HT-29 (cell line): ENCODE measurements at places on chromosomes 16 and 17.
A peak's percentile ranks its signal among the peaks of the same experiment; 100 is the strongest.

DNA sequence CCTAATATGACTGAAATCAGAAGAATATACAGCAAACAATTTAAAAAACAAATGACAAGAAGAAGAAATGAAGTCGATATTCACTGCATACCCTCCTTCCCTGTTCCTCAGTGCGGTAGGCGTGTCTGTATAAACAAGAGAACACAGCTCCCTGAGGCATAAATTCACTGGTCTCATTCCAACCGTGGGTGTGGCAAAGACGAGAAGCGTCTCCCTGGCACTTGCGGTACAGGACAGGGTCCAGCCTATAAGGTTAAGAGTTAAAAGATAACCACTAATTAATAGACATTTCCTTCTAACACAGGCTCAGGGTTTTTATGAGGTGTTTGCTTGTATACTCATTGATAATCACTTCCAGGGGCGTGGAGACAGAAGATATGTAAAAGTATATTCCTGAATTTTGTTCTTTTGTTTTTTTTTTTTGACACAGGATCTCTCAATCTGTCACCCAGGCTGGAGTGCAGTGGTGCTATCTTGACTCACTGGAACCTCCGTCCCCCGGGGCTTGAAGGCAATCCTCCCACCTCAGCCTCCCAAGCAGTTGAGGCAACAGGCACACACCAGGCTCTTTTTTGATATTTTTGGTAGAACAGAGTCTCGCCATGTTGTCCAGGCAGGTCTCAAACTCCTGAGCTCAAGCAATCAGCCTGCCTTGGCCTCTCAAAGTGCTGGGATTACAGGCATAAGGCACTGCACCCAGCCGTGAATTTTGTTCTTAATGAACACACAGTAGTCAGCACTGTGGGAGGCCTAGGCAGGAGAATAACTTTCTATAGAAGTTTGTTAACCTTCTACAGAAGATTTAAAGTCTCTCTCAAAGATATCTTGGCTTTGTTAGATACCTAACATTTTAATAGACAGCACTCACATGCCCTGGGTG is 59.1 kb upstream of the CLEC18B start:
- DNase-seq: peak; percentile 83

DNA sequence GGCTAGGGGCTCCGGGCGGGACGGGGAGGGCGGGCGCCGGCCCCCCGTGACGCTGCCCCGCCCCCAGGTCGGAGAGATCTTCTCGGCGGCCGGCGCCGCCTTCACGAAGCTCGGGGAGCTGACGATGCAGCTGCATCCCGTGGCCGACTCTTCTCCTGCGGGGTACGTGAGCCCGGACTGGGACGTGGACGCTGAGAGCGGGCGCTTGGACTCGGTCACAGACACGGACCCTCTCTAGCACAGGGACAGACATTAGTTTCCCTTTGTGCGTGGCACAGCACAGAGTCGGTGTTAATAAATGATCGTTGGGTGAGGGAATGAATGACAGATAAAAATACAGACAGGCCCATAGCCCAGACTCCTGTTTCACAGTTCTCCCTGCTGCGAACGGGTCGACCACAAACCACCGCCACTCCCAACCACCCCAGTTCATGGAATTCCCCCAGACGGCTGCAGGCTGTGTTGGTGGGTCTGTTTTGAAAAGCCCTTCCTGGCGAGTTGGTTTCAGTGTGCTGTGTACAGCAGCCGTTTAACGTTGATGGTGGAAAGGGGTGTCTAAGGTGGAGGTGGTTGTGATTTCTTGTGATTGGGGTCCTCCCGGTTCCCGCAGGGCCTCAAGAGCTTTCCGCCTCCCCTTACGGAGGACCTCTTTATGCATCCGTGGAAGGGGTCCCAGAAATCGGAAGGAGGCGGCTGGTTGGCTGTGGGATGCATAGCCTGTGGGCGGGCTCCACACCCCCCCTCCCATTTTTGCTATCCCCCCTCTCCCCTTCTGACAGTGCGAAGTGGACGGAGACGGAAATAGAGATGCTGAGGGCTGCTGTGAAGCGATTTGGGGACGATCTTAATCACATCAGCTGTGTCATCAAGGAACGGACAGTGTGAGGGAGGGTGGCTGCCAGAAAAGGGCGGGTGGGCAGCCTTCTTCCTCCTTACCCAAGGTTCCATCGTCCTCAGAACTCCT is 2.9 kb downstream of the RNASEK start:
- DNase-seq: no peak

GRCh38 chr16:54506741-54507500 is 220.3 kb upstream of the IRX3 start:
- DNase-seq: no peak

DNA sequence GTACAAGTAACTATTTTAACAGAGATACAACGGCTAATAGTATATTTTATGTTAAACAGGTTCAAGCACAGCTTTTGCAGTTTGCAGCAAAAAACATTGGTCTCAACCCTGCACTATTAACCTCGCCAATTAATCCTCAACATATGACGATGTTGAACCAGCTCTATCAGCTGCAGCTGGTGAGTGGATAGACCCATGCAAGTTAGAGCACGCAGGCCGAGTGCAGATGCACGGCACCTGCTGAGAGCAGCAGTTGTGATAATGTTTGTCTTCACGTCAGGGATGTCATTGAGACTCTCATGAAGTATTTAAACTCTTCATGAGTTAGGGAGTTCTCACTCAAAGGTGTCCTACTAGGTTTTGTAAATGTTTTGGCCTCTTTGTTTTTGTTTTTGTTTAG is 45.6 kb downstream of the TMC6 start:
- DNase-seq: no peak

DNA sequence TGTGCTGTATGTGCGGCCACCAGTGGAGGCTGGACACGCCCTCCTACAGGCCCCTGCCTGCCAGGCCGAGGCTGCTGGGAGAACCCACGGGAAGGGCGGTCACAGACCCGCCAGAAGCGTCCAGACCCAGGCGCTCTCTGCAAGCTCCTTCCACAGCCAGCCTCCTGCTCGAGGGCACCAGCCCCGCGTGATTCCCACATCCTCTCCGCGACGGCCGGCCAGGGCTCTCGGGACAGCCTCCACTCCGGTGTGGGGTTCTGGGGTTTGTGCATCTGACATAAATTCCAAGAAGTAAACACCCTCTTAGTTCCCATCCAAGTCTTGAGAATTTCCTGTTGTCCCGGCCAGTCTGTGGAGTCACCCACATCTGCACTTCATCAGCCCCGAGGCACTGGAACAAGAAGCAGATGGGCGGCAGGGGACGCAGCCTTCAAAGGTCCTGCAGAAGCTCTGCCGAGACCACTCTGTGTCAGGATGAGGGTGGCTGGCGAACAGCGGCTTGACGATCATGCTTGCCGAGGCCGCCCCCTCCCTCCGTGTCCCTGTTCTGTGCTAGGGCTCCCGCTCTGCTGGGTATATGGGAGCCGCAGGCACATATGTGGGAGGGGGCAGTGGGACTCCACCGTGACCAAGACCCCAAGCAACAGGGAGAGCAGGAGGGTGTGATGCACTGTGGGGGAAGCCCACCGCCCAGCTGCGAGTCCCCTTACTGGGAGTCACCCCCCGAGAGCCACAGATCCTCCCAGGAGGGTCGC is 2.4 kb upstream of the TMEM204 start:
- no peak for DNase-seq

DNA sequence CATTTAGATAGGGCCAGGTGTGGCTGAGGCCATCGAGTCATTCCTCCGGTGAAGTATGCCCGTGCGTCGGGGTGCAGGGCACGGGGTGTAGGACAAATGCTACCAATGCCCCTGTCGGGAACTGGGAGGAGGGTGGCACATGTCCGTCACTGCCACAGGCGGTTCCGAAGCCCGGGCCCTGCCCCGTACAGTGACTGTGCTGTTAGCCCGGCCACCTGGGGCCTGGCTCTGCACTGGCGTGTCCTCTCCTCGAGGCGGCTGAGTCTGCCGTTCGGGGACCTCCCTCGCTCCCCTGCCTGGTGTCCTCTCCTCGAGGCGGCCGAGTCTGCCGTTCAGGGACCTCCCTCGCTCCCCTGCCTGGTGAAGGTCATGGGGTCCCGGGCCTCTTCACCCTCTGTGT is 7.0 kb upstream of the ZFPM1 start:
- DNase-seq: no peak

GRCh38 chr16:31149894-31150890 is at the start of gene PRSS36:
PRSS36 (minus strand) TSS chr16:31150066; CDS start chr16:31150035, 31 bp downstream.
- no peak for DNase-seq

- no peak for DNase-seq
Measured at GRCh38 chr16:57007530-57007929, 18.2 kb downstream of the NLRC5 start.

DNA sequence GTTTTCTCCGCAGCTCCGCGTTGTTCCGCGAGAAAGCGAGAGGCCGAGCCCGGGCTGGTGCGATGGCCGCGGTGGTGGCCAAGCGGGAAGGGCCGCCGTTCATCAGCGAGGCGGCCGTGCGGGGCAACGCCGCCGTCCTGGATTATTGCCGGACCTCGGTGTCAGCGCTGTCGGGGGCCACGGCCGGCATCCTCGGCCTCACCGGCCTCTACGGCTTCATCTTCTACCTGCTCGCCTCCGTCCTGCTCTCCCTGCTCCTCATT is 404 bp downstream of the EMC6 start:
- no peak for DNase-seq

- no peak for DNase-seq
Measured at GRCh38 chr16:86630471-86630870, 52.1 kb downstream of the FOXL1 start.

DNA sequence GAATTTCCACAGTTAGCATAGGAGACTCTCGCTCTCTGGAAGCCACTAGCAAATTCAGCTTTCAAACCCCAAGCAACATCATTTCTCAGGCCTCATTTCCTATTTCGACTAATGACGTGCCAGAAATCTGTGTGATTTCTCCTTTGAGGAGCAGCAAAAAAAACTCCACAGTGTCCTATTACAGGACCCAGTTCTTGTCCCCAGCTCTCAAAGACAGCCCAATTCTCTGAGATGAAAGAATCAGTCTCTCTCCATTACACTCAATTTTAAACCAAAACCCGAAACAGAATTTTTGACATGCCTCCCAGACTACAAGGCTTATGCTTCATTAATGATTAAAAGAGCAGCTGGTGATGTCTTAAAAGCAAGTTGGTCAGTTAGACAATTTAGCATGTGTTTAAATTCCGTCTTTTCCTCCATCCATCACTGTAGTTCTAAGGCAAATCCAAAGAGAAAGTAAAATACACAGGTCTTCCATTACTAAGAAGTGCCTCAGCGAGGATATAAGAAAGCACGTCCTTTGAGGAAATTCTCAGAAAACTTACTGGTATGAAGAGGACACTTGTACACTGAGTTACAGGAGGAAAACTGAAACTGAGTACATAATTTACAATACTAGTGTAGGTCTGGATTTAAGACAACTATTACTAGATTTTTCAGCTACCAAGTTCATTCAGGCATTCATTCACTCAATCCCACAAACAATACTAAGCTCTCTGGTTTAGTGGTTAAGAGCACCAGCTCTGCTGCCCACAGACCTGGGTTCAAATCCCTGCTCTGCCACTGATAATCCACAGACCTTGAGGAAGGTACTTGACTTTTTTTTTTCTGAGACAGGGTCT is 12.5 kb downstream of the TOM1L2 start:
- no peak for DNase-seq

DNA sequence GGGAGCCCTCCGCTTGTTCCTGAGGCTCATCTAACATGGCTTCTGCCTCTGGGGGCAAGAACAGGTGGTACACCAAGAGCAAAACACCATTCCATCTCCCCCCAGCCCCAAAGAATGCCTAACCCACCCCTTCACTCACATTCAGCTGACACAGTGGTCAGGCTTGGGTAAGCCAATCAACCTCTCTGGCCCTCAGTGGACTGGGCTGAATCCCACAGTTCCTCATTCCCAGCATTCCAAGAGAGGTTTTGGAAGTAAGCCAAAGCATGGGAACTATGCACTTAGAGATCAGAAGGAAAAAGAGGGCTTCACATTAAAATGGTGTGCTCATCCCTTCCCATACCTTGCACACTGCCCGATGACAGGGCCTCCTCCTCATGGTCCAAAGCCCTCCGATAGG is 7.8 kb downstream of the PIGS start:
- DNase-seq: peak; percentile 44

DNA sequence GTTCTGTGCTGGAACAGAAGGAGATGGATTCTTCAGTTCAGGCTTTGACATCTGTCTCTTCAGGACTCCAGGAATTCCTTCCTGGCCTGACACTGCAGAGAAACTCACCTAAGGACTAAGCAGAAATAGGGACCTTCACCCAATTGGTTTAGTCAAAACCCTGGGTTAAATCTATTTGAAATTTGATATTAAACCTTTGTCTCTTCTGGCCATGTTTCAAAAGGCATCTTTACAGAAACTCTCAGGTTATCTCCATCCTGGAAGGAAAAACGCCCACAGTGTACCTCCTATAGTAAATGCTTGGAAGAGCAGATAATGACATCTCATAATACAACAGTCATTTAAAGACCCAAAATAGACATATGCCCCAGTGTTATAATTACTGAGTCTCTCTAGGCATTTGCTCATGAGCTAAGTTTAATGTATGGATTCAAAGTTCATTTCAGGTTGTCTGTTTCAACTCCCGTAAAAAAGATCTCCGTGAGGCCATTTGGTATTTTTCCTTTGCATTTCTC is 5.6 kb upstream of the HOXB4 start:
- peak; percentile 65 for DNase-seq

GRCh38 chr17:42997390-42997983 is 732 bp upstream of the RPL27 start:
- DNase-seq: peak; percentile 30

DNA sequence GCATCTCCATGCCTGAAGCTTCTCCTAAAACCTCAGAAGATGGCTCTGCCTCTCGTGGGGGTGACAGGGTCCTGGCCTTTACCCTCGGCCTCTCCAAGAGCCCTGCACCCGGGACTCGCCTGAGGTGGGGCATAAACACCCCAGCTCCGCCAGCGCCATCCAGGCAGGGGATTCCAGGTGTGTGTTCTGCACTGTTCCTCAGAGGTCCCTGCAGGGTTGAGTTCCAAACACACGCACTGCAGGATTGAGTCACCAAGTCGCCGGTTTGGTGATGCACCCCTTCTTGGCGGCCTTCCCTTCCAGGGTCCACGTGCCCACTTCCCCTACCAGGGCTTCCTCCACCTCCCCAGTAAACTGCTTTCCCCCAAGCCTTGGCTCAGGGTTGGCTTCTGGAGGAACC is 40.0 kb upstream of the RBFOX3 start:
- no peak for DNase-seq

- DNase-seq: no peak
Measured at GRCh38 chr16:4536391-4537106, 2.0 kb downstream of the CDIP1 start.

DNA sequence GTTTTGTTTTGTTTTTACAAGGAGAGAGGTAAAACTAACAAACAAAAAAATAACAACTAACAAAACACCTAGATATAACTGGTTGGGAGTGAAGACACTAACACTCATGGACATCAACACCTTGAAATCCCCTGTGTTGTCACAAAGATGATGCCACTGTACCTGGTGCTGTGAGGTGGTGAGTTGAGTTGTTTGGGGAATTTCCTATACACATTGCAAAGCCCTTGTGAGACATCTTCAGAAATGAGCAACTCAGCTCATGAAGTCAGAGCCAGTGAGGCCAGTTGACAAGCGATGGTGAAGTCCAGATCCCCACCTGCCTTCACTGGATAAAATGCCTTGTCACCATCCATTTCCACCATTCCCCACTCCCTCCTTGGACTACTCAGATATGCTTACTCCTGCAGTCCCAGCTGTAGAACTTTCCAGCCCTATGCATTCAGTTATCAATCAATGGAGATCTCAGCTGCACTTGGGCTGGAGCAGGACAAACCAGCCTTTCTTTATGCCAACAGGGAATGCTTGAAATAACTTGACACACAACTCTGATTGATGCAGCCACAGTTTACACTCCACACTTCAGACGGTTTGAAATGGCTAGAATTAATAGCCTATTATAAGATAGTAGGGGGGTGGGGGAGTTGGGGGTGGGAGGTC is 22.2 kb downstream of the ANKFN1 start:
- no peak for DNase-seq

- no peak for DNase-seq
Measured at GRCh38 chr17:44177640-44178039, 7.1 kb downstream of the ASB16 start.
